Stimulated activated CD4-positive, alpha-beta T cell treated with anti-CD3 and anti-CD28 coated beads, Interleukin-1b, Interleukin-23, amount 100 ng/mL, for 1 hour (primary cell): ENCODE measurements at places on chromosomes 6 and 20.

DNA sequence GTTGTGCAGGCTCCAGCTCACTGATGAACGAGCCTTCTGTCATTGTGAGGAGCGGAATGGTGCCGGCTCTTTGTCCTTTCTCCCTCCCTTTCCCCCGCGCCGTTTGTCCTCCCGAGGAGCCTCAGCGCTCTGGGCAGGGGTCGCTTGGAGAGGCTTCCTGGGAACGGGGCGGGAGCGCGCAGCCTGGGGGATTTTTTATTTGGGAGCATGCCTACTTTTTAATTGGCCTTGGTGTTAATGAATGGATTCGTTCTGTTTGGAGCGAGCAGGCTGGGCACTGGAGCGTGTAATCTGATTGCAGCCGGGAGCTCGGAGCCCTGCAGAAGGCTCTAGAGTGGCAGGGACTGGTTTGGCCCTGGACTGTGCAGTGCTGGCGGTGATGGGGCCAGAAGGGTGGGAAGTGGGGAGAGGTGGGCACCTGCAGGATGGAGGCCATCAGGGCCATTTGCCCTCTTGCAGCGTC is 118.8 kb downstream of the CDH4 start:
- DNase-seq: no peak

DNA sequence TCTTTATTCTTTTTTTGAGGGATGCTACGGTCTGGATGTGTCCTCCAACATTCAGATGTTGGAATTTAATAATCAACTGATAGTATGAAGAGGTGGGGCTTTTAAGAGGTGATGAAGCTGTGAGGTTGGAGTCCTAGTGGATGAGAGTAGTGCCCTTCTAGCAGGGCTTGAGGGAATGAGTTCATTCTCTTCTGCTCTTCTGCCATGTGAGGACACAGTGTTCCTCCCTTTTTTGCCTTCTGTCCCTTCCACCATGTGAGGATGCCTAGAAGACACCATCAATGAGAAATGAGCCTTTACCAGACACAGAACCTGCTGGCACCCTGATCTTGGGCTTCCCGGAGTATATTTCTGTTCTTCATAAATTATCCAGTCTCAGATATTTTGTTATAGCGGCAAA is 82.1 kb upstream of the MLIP start:
- no peak for DNase-seq

DNA sequence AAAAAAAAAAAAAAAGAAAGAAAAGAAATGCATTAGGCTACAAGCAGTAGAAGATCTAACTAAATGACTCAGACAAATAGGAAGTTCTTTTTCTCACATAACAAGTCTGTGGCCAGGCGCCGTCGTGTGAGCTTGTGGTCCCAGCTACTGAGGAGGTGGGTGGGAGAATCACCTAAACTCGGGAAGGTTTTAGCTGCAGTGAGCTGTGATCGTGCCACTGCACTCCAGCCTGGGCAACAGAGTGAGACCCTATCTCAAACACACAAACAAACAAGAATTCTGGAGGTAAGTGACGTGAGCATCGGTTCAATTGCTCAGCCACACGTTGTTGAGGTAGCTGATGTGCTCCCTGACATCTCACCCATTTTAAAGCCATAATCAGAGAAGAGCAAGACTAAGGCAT is 37.9 kb upstream of the SLC23A2 start:
- no peak for DNase-seq

GRCh38 chr6:34150766-34151165 is 4.9 kb upstream of the GRM4 start:
- no peak for DNase-seq

GRCh38 chr6:321536-322258 is 29.4 kb downstream of the DUSP22 start:
- DNase-seq: no peak

GRCh38 chr20:10249048-10249770 is 30.6 kb downstream of the SNAP25 start:
- no peak for DNase-seq

DNA sequence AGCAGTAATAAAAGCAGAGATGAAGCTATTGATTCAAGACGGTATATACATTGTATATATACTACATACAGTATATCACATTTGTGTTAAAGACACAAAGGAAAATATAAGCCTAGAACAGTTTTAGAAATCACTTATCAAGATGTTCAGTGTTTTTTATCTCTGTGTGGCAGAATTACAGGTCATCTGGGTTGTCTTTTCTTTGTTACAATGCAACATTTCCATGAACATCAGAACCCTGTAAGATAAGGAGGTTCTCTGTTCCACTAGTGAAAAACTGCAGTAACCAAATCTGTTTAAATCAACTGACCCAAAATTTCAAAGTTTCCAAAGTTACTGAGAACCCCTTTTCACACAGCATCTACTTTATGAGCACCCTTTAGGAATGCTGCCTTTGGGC is 42.2 kb downstream of the B4GALT5 start:
- no peak for DNase-seq

DNA sequence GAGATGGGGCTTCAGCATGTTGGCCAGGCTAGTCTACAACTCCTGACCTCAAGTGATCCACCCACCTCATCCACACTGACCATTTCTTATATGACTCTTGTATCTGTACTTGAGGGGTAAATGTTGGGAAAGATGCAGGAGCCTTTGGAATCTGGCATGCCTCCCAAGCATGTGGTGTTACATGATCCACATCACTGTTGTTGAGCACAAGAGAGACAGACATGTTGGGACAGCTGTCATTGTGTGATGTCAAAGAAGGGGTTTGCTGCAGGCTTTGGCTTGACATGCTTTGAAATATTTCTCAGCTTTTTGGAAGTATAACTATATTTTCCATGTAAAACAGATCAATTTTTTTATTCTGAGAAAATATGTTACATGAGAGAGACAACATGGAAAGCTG is 139.9 kb downstream of the MOXD1 start:
- no peak for DNase-seq

DNA sequence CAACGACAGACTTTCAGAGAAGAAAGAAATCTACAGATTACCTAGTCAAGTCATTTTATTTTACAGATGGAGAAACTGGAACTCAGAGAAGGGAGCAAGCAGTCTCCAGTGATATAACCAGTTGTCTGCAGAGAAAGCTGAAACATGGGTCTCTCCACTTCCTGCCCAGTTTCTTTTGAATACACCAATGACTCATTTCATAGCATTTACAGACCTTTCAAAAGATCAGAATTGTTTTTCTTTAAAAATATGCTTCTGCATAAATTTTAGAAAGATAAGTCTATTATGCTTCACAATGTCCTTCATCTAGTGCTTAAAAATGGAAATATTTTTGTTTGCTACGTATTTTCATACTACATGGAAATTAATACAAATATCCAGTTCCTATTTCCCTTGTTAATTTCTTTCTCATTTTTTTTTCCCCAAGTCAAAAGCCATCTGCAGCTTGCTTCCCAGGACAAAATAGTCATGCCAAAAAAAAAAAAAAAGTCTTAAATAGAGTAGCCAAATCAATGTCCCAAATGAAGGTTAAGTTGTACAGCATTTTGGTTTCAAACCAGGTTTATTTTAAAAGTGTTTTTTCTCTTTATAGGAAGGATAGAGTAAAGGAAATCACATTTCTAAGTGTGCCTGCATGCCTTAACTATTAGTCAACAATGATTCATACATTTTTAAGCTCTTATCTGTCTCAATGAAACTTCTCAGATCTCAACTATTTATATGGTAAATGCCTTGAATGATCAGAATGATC is 36.9 kb downstream of the ARHGAP18 start:
- no peak for DNase-seq

DNA sequence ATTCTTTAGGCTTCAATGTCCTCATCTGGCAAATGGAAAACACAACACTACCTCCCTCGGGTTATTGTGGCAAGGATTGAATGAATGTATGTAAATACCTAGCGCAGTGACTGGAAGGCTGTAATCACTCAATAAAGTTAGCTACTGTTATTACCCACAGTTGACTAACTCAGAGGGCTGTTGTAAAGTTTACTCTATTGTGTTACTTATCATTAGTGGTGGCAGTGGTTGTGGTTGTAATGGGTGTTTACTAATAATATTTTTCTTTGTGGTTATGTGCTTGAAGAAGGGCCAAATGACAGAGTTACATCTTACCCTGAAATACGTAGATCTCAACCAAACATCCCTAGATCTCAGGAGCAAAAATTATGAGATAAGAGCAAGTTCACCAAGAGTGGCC is 42.0 kb upstream of the PXDC1 start:
- no peak for DNase-seq

- no peak for DNase-seq
Observed at GRCh38 chr6:63742060-63742459, 106.5 kb downstream of the PHF3 start.

GRCh38 chr20:48456366-48457192 is 371.2 kb downstream of the PREX1 start:
- DNase-seq: no peak

DNA sequence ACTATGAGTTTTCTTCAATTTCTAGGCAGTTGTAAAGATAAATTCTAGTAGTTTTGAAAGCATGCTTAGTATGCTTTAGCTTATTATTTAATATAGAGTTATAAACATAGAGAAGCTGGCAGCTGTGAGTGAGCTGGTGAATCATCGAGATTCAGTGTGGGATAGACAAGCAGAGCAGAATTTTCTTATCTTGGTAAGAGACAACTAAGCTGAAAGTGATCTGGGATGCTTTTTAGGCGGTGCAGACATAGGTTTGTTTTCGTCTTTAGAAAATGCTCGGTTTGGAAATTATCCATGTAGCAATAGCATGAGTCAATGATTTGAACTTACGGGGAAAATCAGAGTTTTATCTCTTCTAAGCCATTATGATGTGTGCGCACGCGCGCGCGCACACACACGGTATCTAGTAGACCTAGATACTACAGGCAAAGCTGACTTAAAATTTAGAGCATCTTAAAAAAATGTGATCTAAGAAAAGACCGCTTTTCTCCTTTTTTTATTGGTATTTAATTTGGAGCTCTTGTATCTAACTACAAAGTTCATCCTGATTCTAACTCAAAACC is 128.3 kb upstream of the MAP3K7 start:
- no peak for DNase-seq

DNA sequence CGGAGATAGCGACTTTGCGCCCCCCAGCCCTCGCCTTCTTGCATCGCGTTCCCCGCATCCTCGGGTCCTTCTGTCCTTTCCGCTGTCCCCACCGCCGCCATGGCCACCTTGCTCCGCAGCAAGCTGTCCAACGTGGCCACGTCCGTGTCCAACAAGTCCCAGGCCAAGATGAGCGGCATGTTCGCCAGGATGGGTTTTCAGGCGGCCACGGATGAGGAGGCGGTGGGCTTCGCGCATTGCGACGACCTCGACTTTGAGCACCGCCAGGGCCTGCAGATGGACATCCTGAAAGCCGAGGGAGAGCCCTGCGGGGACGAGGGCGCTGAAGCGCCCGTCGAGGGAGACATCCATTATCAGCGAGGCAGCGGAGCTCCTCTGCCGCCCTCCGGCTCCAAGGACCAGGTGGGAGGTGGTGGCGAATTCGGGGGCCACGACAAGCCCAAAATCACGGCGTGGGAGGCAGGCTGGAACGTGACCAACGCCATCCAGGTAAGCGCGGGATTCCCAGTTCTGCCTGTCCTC is 401 bp downstream of the SLC32A1 start:
- DNase-seq: no peak

DNA sequence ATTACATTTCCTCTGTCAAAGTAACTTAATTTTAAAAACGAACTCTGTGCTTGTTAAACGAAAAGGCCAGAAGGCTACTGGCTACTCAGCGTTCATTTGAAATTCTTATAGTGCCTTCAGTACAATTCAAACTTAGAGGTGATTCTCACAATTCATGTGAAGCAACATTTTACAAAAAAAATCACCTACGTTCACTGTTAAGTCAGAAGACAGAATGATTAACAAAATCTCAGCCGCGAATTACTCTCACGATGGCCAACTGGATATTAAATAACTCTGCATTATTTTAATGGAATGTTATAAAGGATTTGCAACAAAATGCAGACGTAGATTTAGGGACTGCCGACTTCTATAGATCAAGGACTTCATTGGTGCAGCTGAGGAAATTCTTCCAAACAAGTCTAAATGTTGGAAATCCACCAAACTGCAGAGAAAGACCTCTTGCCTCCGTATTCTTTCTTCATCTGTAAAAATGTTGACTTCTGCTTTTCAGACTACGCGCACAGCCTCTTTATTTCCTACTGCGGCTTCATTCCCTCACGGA is 1.6 kb upstream of the QKI start:
- no peak for DNase-seq

GRCh38 chr6:7561153-7561964 is 19.9 kb downstream of the DSP start:
- DNase-seq: no peak

DNA sequence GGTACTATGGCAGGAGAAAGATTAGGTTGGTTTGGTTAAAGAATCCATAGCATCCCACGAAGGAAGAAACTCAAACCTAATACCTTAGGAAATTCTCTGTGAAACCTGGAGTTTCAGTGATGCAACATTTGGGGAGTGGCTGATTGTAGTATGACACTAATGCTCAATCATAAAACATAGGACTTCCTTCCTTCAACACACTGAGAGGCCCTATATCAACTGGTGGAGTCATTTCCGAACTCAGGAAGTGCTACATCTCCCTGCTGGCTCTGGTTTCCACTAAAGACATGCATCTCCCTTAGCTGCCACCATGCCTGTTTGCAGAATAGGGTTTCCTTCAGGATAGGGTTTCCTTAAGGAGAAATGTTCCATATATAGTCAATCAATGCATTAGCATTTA is 5.2 kb upstream of the MANEA start:
- no peak for DNase-seq

DNA sequence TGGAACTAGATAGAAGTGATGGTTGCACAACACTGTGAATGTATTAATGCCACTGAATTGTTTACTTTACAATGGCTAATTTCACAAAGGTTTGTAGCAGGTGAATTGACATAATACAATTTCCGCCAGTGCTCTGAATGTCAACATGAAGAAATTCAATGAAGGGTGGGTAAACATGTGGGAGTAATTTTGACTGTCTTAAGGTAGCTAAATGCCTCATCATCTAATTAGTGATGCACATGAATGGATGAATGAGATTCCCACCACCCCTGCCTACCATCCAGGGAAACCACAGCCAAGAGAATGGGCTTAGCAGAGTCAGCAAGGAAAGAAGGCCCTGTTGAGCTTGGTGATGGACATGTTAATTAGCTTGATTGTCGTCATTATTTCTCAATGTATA is 275.3 kb downstream of the ALDH8A1 start:
- DNase-seq: no peak

DNA sequence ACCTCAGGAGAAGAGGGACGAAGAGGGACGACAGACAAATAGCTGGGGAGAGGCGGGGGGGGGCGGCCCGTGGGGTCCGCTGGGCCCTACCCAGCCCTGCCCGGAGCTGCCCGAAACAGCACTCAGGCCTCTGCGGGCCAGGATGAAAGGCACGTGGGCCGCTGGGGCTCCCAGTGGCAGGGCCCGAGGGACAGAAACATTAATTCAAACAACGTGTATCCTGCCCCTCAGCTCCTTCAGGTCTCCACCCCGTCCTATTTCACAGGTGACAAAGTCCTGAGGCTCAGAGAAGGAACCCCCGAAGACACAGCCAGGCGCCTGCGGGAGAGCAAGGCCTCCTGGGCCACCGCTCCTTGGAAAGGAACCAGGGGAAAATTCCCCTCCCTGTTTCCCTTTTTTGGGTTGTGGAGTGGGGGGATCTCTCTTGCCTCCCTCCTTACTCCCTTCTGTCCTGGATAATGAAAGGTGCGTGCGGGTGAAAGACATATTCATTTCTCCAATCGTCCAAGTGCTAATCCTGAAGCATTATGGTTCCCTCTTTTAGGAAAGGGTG is 93.3 kb downstream of the RNASET2 start:
- DNase-seq: no peak

GRCh38 chr6:74871757-74872156 is 334.1 kb downstream of the COL12A1 start:
- DNase-seq: no peak

- no peak for DNase-seq
Observed at GRCh38 chr6:45038226-45038625, 289.9 kb upstream of the RUNX2 start.

- no peak for DNase-seq
Observed at GRCh38 chr6:124069230-124069950, 265.7 kb downstream of the NKAIN2 start.
